ENCODE measurements at places on chromosomes 5 and 9.

DNA sequence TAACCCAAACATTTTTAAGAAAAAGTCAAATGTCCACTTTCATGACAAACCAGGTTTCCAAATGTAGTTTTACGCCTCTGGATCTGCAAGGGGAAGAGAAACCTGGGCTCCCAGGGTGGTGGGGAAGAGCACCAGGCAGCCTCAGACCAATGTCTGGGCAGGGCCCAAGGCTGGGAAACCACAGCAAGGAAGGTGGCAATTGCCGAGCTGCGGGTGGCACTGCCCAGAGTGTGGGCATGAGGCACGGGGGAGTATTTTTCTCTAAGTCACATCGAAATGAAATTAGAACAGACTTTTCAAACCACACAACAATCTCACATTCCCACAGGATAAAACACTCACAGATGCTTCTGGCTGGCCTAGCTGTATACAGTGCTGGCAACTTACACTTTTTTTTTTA is 32.6 kb upstream of the RASGEF1C start:
- peaks cover 100% of the 10 kb centered on the region for H3K36me3 ChIP-seq
- H3K4me1 ChIP-seq: no peaks in the 10 kb centered on the region
- DNase-seq: no peak
- H3K27me3 ChIP-seq: no peaks in the 10 kb centered on the region
- H3K27ac ChIP-seq: no peak overlapping the region
- no peak overlapping the region for H3K4me3 ChIP-seq

DNA sequence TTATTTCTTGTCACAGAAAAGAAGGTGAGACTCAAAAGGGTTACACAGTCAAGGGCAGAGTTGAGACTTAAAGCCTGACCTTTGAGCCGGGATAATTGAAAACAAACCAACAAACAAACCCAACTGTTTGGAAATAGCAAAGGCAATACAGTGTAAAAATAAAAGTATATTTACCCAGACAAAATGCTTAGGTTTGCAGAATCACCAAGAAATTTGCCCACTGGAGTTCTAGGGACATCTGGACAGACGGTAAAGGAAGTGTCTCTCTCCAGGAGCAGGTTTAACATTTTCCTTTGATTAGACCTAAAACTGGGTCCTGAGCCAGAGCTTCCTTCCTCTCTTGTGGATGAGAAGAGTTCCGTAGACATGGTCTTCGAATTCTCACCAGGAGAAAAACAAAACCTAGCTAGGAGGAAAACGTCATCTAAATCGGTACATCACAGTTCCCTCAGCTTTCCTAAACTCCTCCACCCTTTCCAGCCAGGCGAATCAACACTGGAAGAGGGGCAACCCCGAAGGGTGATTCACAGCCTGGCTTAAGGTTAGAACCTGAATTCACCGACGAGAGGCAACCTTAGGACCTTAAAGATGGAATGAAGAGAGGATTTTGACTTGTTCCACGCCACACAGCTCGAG is 673 bp downstream of the CDC25C start:
- peaks cover 10% of the 10 kb centered on the region for H3K36me3 ChIP-seq
- H3K4me1 ChIP-seq: peaks cover 40% of the 10 kb centered on the region
- no peak for DNase-seq
- H3K27me3 ChIP-seq: peaks cover 9% of the 10 kb centered on the region
- peak overlapping the region; percentile 99 for H3K27ac ChIP-seq
- H3K4me3 ChIP-seq: peak overlapping the region; percentile 91

DNA sequence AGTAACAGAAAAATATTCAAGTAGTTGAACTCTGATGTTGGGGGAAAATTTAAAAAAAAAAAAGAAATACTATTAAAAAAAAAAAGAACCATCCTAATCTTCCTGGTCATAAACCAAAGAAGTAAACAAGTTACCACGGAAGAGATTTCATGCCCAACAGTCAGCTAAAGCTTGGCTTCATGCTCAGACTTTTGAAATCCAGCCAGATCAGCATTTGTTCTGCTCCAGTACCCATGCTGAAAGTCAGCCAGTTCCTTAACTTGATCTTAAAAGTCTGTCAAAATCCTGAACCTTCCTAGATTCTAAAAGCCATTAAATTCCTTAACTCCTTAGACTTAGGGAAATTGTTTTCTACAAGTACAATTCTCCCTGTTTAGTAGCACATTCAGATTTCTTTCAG is 908.7 kb upstream of the CDH9 start:
- H3K4me3 ChIP-seq: no peak overlapping the region
- H3K27ac ChIP-seq: peak overlapping the region; percentile 32
- peaks cover 5% of the 10 kb centered on the region for H3K4me1 ChIP-seq

- H3K27ac ChIP-seq: peak overlapping the region; percentile 48
- no peak overlapping the region for H3K4me3 ChIP-seq
- DNase-seq: no peak
- H3K36me3 ChIP-seq: no peaks in the 10 kb centered on the region
Measured at GRCh38 chr9:111961575-111961974, 65.0 kb downstream of the UGCG start.

DNA sequence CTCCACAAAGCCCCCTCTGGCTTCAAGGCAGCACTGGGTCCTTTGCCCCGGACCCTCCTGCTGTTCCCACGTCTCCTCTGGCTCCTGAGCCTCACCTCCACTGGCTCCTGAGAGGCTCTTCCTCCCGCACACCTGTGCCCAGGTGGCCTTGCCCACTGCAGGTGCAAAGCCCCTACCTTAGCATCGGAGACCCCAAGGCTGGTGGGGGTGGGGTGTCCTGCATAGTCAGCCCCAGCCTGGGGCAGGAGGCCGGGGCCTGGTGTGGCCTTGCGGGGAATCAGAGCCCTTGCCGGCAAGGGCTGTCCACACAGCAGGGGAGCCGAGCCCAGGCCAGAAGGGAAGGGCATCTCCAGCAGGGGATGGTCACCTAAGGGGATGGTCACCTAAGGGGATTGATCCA is 41.3 kb upstream of the CEP72 start:
- peaks cover 50% of the 10 kb centered on the region for H3K4me1 ChIP-seq
- no peak overlapping the region for H3K27ac ChIP-seq
- no peaks in the 10 kb centered on the region for H3K36me3 ChIP-seq
- H3K27me3 ChIP-seq: peaks cover 38% of the 10 kb centered on the region

GRCh38 chr5:127608077-127608660 is 40.7 kb upstream of the CTXN3 start:
- H3K27ac ChIP-seq: no peak overlapping the region
- H3K36me3 ChIP-seq: no peaks in the 10 kb centered on the region
- H3K4me1 ChIP-seq: peaks cover 35% of the 10 kb centered on the region
- DNase-seq: no peak
- H3K4me3 ChIP-seq: no peak overlapping the region
- H3K27me3 ChIP-seq: peaks cover 5% of the 10 kb centered on the region

- peaks cover 59% of the 10 kb centered on the region for H3K36me3 ChIP-seq
- peaks cover 2% of the 10 kb centered on the region for H3K27me3 ChIP-seq
- H3K27ac ChIP-seq: no peak overlapping the region
- H3K4me3 ChIP-seq: no peak overlapping the region
- DNase-seq: no peak
- H3K4me1 ChIP-seq: peaks cover 2% of the 10 kb centered on the region
Measured at GRCh38 chr9:19371942-19372341, 8.1 kb downstream of the RPS6 start.

DNA sequence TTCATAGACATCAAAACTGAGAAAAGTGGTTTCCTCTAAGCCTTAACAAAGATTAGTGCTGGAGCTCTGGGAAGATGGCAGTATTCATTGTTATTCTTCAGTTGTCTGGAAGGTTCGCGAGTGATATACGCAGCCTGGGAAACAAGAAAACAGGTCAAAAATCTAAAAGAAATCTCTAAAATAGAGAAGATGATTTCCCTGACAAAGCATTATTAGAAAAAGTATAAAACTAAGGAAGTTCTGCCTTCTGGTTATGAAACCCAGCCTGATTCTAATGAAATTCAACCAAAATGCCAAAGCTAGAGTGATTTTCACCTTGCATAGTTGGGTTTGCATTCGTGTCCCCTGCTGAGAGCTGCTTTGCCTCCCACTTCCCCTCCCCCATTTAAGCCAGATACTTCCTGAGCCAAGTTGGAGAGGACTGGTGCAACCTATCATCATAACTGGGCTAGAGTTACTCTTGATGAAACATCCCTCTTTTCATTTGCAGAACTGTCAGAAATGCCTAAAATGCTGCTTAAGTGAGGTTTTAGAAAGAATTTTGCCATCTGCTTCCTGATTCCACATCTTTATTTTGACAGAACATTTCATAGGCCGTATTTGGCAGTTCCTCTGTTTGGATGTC is 48.4 kb downstream of the NDFIP1 start:
- no peaks in the 10 kb centered on the region for H3K27me3 ChIP-seq
- peak overlapping the region; percentile 57 for H3K27ac ChIP-seq
- H3K36me3 ChIP-seq: peaks cover 18% of the 10 kb centered on the region

DNA sequence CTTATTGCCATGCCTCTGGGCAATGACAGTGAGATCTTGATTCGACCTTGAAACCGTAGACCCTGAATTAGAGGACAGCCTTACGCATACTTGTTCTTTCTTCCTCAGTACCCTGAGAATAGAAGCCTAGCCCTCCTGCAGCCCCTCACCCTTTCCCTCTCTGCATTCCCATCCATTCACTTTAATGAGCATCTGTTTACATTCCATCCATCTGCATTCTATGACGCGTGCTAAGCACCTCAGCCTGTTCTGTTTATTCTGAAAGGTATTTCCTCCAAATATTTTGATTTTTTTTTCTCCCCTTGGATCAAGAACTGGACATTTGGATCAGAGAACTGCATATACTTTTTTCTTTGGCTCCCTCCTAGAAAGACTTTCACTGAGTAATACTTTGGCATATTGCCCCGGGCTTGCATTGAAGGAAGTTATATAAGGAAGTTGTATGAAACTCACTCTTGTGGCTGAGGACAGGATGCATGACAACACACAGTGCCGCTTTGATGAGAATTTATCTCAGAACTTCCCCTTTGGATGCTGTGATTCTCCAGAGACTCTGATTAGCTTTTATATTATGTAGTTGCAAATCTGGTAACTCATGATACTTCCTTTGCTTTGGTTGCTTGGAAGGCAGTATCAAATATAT is 15.7 kb downstream of the TMEM8B start:
- no peak for DNase-seq
- peaks cover 44% of the 10 kb centered on the region for H3K36me3 ChIP-seq
- no peak overlapping the region for H3K27ac ChIP-seq
- H3K27me3 ChIP-seq: peaks cover 45% of the 10 kb centered on the region
- no peak overlapping the region for H3K4me3 ChIP-seq

DNA sequence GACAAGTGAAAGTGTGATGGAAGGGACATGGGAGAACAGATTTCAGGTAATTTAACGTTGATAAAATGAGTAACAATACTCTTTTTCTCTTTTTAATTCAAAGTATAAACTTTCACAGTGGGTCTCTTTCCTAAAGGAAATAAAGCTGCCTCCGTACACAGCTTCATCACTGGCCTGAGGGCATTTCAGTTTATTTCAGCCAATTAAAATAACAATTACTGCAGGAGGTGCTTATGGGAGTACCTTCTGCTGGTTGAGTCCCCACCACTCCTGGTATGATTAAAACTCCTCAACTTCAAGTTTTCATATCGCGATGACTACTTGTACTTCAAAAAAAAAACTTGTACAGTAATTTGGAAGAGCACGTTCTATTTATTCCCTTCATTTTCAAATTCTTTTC is 1845.9 kb downstream of the MAT2B start:
- H3K27ac ChIP-seq: no peak overlapping the region

DNA sequence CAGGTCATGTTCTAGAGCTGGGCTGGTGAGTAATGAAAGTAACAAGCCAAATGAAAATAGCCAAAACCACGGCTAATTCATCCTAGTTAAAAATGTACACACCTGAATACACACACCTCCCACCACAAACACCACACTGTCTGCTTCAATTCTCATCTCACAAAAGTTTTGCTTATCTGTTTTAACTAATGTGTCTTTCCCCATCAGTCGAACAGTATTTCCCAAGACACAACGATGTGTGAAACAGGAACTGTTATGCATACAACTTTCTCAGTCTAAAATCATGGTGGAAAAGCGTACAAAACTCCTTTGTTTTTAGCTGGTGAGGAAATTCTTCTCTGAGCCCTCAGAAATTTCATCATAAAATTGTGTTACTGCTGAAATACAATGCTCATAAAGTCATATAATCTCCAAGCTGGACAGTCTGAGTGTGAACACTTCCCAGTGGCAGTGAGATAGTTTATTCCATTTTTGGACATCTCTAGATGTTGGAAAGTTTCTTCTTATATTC is 242.4 kb downstream of the EFNA5 start:
- DNase-seq: no peak
- H3K4me3 ChIP-seq: no peak overlapping the region
- peaks cover 7% of the 10 kb centered on the region for H3K36me3 ChIP-seq
- H3K27me3 ChIP-seq: no peaks in the 10 kb centered on the region
- H3K4me1 ChIP-seq: no peaks in the 10 kb centered on the region
- no peak overlapping the region for H3K27ac ChIP-seq

DNA sequence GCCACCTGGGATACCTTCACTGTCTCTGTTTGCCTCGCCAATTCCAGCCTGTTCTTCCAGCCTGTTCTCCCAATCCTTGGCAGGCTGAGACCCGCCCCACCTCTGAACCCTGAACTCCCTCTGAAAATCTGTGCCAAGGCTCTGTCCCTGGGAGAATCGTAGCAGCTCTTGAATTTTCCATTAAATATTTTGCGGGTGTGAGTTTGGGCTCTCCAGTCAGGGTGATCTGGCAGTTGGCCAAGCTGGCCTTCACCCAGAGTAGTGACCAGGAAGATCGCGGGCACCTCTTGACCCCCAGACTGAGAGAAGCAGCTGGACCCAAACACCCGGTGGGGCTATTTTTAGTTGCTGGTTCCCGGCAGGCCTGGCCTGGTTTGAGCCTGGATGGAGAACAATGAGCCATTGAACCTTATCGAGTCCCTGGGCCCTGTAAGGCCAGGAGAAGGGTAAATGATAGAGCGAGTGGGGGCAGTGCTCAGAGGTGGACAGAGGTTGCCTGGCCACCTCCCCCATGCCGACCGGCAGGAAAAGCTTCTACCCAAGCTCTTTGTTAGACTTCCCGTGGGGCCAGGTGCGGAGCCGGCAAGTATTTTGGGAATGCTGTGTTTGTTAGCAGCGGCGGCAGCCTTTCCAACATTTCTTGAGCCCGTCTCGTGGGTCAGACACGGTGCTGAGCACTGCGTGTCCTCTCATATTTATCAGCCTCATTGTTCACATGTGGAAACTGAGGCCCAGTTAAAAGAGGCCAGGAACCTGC is 146.2 kb downstream of the RGS3 start:
- peaks cover 3% of the 10 kb centered on the region for H3K27me3 ChIP-seq
- H3K36me3 ChIP-seq: no peaks in the 10 kb centered on the region
- DNase-seq: no peak
- peak overlapping the region; percentile 82 for H3K27ac ChIP-seq
- H3K4me1 ChIP-seq: peaks cover 32% of the 10 kb centered on the region

DNA sequence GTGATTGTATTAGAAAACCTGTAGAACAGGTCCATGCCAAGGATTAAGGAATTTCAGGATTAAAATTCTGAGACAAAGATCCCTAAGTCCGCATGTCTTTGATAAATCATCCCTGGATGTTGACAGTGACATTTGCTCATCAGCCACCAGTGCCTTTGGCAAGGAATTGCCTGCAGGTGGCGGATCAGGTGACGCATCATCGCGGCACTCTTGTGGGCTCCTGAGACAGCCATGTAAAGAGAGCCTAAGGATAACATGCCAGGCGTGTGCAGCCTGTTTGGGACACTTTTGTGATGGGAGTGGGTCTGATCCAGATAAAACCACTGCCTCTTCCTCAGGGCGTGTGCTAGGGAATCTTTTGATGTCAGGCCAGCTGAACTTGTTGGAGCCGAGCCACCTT is 40.6 kb downstream of the ADCY2 start:
- no peaks in the 10 kb centered on the region for H3K4me1 ChIP-seq
- no peak overlapping the region for H3K4me3 ChIP-seq
- no peak overlapping the region for H3K27ac ChIP-seq

- peaks cover 52% of the 10 kb centered on the region for H3K27me3 ChIP-seq
- no peak overlapping the region for H3K27ac ChIP-seq
- no peaks in the 10 kb centered on the region for H3K36me3 ChIP-seq
- H3K4me1 ChIP-seq: peaks cover 25% of the 10 kb centered on the region
Measured at GRCh38 chr9:98453589-98454311, 198.3 kb upstream of the TBC1D2 start.
